ENCODE measurements at places on chromosomes 5 and 9.
A peak's percentile ranks its signal among the peaks of the same experiment; 100 is the strongest.

DNA sequence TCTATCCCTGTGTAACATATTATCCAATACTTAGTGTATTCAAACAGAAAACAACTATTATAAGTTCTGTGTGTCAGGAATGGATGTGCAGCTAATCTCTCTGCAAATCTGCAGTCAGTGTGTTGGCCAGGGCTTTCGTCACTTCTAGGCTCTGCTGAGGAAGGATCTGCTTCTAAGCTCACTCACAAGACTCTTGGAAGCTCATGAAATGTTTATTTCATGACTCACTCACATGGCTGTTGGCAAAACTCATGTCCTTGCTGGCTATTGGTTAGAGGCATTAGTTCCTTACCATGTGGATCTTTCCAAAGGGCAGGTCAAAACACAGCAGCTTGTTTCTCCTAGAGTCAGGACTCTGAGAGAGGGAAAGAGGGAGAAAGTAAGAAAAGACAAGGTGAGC, 367.4 kb upstream of the SMARCA2 start:
- DNase-seq, result no peak

GRCh38 chr5:173234129-173234790, 746 bp downstream of the NKX2-5 start:
- DNase-seq, result no peak

- DNase-seq, result no peak
Observed at GRCh38 chr5:168006456-168007130, 284.9 kb upstream of the WWC1 start.

GRCh38 chr9:92185681-92186080, 70.5 kb upstream of the SPTLC1 start:
- no peak for DNase-seq

DNA sequence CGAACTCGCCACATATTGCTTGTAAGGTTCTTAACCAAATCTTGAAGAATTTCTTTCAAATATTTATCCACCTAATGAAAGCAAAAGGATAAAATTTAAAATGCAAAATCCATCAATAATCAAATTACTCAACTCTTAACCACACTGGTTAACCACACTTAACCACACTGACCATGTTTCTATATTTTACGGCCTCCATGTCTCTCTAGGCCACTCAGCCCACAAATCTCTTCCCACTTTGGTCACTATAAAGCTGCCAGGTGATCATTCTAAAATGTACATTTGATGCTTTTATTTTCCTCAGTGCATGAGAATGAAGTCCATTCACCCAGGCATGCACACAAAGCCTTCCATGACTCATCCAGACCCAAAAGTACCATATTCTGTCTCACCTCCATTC, 56.4 kb upstream of the OR2K2 start:
- DNase-seq, result no peak

DNA sequence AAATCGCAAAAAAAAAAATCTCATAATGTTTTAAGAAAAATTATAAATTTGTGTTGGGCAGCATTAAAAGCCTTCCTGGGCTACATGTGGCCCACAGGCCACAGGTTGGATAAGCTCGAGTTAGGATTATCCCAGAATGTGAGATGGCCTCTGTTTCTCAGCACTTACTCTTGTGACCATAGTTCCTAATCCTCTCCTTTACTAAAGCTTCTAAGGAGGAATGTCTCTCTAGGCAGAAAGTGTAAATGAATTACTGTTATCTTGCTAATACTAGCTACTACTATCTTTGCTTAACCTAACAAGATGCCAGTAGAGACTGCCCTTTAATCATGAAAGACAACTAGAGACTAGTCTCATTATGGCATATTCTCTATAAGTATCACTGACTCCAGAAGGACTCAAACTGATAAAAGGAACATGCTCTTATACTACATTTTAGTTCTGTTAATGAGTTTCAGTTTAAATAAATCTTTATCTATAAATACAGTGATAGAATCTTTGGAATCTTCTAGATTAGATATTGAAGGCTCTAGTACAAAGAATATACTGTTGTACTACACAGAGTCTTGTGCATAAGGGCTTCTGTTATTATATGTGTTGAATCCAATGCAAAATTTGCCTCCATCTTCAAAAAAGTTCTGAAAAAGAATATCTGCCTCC, 13.8 kb downstream of the INVS start:
- no peak for DNase-seq

DNA sequence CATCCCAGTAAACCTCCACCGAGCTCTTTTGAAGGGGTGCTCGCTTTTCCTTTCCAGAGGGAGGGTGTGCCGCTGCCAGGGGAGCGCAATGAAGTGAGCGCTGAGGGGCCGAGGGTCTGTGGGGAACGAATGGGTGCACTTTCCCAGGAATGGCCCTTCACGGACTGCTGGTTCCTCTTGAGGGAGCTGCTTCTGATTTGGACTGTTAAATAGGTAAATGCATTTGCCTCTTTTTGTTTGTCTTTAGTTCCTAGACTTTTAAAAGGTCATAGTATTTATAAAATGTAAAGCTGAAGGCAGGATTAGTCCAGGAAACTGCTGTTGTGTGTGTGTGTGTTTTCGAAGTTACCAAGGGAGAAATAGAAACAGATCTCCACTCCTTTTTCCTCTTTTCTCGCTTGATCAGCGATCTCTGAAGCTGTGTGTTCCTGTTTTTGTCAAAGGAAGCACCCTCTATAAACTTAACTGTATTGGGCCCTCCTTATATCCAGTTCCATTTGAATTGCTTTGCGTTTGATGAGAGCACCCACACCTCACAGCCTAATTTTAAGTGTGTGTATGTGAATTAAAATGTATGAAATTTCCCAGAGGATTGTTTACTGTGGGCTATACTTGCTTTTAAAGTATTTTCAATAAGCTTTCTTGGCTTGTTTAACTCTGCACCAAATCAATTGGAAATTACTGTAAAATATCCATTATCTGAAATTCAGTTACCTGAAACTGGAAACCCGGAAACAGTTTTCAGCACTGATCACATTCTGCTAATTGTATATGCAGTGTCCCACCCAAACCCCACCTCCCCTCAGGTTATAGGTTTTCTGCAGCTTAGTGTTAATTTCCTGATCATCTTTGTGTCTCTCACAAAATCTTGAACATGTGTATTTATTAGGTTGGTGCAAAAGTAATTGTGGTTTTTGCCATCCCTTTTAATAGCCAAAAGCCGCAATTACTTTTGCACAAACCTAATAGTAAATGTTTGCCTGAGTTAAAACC, 966 bp downstream of the SNX2 start:
- DNase-seq, result peak; percentile 22

DNA sequence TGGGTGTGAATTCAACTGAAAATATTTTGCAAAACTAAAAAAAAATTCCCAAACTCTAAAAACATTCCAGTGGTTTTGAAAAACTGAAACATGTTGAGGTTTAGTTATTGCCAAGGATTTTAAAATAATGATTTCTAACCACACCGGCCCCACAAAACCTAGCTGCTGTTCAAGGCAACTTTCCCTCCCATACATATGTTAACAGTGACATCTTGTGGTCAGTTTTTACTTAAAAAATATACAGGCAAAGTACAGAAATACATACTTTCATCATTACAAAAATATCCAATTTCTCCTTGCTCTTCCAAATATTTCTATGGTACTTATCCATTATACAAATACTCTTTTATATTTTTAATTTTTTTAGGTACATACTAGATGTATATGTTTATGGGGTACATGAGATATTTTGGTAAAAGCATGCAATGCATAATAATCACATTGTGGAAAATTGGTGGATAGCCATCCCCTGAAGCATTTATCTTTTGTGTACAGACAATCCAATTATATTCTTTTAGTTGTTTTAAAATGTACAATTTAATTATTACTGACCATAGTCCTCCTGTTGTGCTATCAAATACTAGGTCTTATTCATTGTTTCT, 34.4 kb upstream of the MRPS30 start:
- peak; percentile 53 for DNase-seq

- DNase-seq, result no peak
Observed at GRCh38 chr5:25963251-25964008, 1075.0 kb downstream of the CDH9 start.

GRCh38 chr5:143115381-143115780, 288.1 kb downstream of the NR3C1 start:
- DNase-seq, result no peak

DNA sequence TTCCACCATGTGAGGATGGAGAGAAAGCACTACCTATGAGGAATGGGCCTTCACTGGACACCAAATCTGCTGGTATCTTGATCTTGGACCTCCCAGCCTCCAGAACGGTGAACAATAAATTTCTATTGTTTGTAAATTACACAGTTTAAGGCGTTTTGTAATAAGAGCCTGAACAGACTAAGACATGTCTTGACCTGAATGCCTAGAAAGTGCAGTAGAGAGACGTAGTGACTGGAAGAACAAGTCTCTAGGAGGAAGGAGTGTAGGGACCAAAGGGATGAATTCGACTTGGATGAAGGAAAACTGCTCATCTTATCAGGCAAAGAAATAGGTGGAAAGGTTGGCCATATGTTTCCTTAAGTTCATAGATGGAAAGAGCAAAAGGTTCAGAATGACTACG, 309.8 kb upstream of the RGMB start:
- no peak for DNase-seq

DNA sequence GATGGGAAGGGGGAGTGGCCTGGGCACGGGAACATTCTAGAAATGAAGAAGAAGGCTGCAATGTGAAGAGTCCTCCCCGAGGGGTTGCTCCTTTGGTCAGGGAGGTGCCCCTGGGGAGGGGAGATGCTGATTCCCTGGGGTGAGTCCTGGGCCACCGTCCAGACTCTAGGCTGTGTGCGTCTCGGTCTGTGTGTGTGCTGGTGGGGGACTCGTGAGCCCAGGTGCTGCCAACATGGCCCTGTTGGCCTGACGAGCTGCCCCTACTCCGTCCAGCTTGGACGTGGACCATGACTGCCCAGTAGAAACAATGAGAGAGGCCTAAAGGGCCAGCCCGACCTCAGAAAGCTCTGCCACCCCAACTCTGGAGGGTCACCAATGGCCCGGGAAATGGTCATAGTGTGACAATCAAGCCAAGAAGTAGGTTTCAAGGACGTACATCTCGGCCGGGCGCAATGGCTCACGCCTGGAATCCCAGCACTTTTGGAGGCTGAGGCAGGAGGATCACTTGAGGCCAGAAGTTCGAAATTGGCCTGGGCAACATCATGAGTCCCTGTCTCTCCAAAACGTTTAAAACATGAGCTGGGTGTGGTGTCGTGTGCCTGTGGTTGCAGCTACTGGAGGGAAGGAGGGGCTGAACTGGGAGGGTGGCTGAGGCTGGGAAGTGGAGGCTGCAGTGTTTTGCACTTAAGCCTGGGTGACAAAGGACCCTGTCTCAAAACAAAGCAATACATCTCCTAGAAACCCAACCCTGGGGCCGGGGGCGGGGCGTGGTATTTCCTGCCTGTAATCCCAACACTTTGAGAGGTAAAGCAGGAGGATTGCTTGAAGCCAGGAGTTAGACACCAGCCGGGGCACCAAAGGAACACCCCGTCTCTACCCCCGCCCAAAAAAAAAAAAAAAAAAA, 17.0 kb downstream of the LHX3 start:
- DNase-seq, result no peak

DNA sequence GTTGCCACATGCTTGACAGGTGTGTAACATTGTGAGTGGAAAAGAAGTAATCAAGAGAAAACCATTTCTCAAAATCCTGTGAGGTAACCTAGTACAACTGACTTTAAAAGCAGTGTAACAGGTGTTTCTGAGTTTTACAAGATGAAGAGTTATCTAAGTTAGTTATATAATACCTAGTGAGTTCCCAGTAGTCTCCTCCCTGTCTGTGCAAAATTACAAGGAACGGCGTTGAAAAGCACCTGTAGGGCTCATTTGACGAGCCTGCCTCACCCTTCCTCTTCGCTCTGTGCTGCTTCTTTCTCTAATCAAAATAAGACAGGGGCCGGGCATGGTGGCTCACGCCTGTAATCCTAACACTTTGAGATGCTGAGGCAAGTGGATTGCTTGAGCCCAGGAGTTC, 132.9 kb upstream of the SLC30A5 start:
- no peak for DNase-seq

- DNase-seq, result no peak
Observed at GRCh38 chr9:99621040-99621439, 200.6 kb upstream of the NR4A3 start.

- DNase-seq, result peak; percentile 93
Observed at GRCh38 chr5:151447174-151448037, at the start of gene SLC36A1. Gene SLC36A1 (plus strand): TSS chr5:151447603. CDS start chr5:151458793, 11,190 bp downstream.

DNA sequence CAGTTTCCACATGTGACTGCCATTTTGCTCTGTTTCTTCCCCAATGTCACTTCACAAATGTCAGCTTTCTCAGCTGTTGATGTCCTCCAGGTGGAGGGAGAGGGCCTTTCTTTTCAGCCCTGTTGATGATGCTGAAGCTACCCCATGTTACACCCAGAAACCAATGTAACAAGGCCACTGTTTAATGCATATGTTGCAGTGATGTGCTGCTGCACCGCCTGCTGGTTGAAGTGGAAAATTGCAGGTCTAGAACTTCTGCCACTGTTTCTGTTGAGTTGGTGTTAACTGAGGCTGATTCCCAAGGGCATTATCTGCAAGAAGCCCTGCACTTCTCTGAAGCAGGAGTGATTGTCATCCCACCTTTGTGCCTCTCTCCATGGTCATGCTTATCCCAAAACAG, 428.4 kb downstream of the KDM4C start:
- DNase-seq, result no peak

DNA sequence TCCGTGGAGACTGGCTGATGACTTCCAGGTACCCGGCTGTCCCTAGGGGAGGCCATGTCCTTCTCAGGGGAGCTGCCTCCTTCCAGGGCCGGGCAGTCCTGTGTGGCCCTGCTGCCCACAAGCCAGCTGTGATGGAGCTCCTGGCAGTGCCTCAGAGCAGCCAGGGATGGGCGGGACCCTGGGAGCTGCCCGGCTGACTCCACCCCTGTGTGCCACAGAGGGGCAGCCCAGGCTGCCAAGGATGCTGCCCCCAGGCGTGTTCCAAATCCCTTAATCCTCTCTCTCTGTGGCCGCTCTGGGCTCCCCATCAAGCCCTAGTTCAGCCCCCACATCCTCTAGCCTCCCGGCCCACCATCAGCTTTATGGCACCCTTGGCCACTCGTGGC, 7.0 kb upstream of the SCGB3A1 start:
- DNase-seq, result no peak

- peak; percentile 18 for DNase-seq
Observed at GRCh38 chr5:128782446-128782845, 182.8 kb upstream of the SLC27A6 start.

DNA sequence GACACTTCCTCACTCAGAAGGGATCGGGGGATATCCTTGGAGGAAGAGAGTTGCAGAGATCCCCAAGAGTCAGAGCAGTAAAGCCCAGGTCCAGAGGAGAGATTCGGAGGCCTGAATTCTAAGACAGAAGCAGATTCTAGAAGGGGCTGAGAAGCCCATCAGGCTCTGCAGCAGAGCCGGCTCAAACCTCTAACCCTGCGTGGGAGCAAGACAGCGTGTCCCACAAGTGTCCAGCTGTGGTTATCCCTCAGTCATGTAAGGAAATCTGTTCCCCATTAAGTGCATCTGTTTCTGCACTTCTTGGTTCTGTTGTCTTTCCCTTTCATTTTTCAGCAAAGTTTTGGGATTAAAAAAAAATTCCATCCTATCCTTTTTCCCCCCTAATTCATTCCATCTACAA, 4.8 kb upstream of the DIAPH1 start:
- DNase-seq, result no peak

- no peak for DNase-seq
Observed at GRCh38 chr5:144072518-144072927, 97.9 kb downstream of the YIPF5 start.

- no peak for DNase-seq
Observed at GRCh38 chr5:133376986-133377385, 235.4 kb downstream of the FSTL4 start.

Data from cerebellar cortex (tissue), 1 donor.